ENCODE measurements at places on chromosomes 6 and 20. TPM values are rescaled to one million over a fixed set of nuclear protein-coding genes. Genes with fewer than 3 reads are reported as not detected.

ZC2HC1B gene
- total RNA-seq: not detected

COL12A1 gene
- total RNA-seq: 9.7 TPM

MATN4 gene
- total RNA-seq: not detected

FOXA2 gene
- 4.2 TPM for total RNA-seq

RPP21 gene
- total RNA-seq: 116 TPM

BLOC1S5 gene
- total RNA-seq: 8.1 TPM

PPP1R3G gene
- not detected for total RNA-seq

LIN28B gene
- total RNA-seq: 2.3 TPM

PAQR8 gene
- 2.1 TPM for total RNA-seq

ASCC3 gene
- total RNA-seq: 57.6 TPM

SLPI gene
- total RNA-seq: not detected

SEL1L2 gene
- not detected for total RNA-seq

GNAS-AS1 gene
- total RNA-seq: 5.0 TPM

BTN1A1 gene
- 0.23 TPM for total RNA-seq

ZMYND8 gene
- total RNA-seq: 20.1 TPM

MYH7B gene
- total RNA-seq: not detected

SRMS gene
- total RNA-seq: not detected

BIRC7 gene
- total RNA-seq: not detected

E2F3 gene
- total RNA-seq: 6.7 TPM
